ENCODE measurements at places on chromosomes 1 and 21.

- DNase-seq, result no peak
These were observed 179.3 kb downstream of the TNR start for GRCh38 chr1:175564119-175564518.

DNA sequence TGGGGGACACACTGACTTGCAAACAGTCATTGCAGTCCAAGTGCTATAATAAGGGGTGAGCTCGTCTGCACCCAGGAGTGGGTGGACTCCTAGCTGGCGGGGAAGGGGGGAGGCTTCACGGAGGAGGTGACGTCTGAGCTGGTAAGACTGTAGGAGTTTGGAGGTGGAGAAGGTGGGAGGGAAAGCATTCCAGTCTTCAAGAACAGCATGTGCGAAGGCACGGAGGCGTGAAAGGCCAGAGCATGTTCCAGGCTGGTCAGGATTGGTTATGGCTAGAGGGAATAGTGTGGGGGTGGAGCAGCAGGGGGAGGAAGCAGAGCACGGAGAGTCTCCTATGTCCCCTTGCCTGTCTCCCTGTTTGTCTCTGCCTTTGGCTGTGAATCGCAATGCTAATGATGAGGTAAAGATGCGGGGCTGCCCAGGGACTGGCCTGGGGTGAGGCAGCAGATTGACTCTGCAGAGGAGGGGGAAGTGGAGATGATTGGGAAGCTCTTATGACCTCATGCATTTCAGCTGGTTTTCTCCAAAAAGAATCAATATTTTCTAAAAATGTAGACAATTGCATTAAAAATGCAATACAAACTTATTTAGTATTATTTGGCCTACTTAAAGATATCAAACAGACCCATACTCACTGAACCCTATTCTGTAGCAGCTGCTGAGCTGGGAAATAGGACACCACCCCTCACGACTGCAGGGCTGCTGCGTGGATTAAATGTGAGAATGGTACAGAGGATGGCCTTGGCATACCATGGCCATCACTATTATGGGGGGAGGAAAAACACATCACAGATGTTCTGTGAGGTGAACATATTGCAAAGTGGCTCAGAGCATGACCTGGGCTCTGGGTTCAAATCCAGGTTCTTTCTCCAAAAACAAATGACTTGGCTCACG lies 2.6 kb upstream of the ZNF436 start:
- peak; percentile 65 for DNase-seq

GRCh38 chr1:236888903-236889302 lies 93.8 kb downstream of the MTR start:
- peak; percentile 8 for DNase-seq

GRCh38 chr1:32774950-32775634 lies 42.1 kb downstream of the YARS1 start:
- peak; percentile 58 for DNase-seq

- DNase-seq, result peak; percentile 45
These were observed 1.2 kb upstream of the MTFR1L start for GRCh38 chr1:25818569-25818968.

GRCh38 chr1:41485605-41486004 lies 1.1 kb upstream of the EDN2 start:
- DNase-seq, result no peak

GRCh38 chr1:64192290-64192689 lies 11.1 kb upstream of the UBE2U start:
- DNase-seq, result no peak

All from kidney (tissue), 22 donors.